ENCODE measurements at places on chromosomes 2 and 18.

- DNase-seq = no peak
These were observed 7.8 kb downstream of the SULT1C4 start for GRCh38 chr2:108385411-108386071.

GRCh38 chr2:14557111-14557510 is 75.4 kb upstream of the LRATD1 start:
- DNase-seq = no peak

DNA sequence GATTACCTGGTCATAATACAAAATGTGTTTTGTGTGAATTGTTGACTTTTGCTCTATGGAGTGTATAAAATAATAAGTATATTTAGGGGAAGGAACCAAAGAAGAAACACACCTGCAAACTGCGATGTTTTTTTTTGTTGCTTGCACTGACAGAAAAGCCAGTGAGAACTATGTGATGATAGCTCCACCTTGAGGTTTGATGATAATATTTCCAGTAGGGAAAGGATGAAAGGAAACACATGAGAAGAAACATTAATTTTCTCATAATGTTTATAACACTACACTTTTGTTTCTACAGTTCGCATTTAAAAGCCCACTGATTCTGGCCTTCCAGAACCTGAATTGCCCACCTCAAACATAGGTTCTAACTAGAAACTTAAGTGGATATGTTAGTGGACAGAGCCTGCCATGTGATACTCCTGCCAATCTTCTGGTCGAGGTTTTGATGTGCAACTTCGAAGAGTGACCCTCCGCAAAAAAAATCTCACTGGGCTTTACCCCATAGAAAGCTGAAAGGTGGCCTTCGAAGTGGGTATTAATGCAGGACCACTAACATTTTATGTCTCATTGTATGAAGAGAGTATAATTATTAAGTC is 476.4 kb upstream of the SPHKAP start:
- peak; percentile 16 for DNase-seq

- no peak for DNase-seq
These were observed 570.7 kb downstream of the EPHA4 start for GRCh38 chr2:221001381-221001801.

- no peak for DNase-seq
These were observed 1.8 kb downstream of the GNLY start for GRCh38 chr2:85695691-85696668.

DNA sequence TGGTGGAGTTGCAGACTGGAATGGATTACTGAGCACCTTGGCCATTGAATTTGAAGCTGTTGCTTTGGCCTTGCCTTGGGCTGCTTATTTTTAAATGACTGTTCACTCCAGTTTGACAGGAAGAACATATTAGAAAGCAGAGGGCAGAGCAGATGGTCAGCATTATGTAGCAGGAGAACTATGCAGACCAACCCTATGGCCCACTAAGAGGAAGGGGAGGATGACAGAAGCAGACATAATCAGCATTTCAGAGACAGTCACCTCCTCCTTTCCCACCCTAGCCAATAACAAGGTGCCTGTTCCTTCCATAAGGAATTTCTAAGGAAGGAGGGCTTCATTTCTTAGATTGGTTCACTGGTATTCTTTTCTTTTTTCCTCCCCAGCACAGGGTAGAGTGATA is 2.4 kb downstream of the CHRNA1 start:
- DNase-seq = no peak

DNA sequence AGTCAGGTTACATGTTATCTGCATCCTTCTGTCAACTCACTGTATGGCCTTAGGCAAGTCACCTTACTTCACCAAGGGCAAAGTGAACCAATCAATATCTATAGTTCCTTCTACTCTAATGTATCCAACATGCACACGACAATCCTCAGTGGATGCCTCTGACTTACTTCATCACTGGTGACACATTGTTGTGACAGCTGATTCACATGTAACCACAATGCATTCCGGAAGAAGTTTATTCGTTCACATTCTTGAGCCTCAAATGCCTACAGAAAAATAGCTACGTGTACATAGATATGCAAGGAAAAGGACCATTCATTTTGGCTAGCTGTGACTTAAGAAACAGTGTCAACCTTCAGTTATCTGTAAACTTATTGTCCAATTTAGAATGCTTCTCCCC is 26.3 kb upstream of the EPG5 start:
- no peak for DNase-seq

DNA sequence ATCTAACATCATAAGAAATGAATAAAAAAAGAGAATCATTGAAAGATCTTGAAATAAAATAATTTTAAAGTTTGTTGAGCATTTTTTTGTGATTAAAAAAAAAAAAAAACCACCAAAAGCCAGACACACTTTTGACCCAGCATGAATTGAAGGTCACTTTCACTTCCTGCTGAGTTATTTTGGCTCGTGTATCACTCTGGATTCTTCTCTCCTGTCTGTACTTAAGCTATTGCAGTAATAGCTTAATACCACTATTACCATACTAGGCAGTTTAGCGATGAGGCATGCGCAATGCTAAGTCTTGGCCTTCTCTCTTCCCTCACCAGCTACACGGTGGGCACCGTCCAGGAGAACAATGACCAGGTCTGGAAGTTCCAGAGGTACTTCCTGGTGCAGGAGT is 54.5 kb upstream of the SPP2 start:
- DNase-seq = no peak

DNA sequence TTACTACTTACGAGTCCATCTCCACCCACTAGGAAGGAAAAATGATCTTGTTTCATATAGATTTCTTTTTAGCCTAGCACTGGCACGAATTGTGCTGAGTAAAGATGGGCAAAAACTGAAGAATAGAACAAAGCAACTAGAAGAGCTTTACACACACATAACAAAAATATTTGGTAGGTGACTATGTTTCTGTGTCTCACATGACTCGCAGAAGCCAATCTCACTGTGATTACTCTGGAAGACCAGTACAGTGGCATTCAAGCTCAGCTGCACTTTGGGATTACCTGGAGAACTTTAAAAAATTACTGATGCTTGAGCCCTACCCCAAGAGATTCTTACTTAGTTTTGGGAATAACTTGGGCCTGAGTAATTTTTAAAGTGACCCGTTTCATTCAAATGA is 378.7 kb downstream of the METTL4 start:
- no peak for DNase-seq

Data from NCI-H187 treated with DMSO at 0.1 percent for 48 hours (cell line).